ENCODE measurements at places on chromosomes 3 and 15. TPM values are rescaled to one million over a fixed set of nuclear protein-coding genes. Genes with fewer than 3 reads are reported as not detected.
A peak's percentile ranks its signal among the peaks of the same experiment; 100 is the strongest.

GRCh38 chr3:22353126-22353525 is 602.1 kb upstream of the ZNF385D start:
- no peak for DNase-seq

Gene EIF4A2
- total RNA-seq = 274 TPM

- peak; percentile 24 for DNase-seq
These were observed 115.6 kb upstream of the LMCD1 start for GRCh38 chr3:8385848-8386620.

Gene ACTRT3
- total RNA-seq = 3.5 TPM

DNA sequence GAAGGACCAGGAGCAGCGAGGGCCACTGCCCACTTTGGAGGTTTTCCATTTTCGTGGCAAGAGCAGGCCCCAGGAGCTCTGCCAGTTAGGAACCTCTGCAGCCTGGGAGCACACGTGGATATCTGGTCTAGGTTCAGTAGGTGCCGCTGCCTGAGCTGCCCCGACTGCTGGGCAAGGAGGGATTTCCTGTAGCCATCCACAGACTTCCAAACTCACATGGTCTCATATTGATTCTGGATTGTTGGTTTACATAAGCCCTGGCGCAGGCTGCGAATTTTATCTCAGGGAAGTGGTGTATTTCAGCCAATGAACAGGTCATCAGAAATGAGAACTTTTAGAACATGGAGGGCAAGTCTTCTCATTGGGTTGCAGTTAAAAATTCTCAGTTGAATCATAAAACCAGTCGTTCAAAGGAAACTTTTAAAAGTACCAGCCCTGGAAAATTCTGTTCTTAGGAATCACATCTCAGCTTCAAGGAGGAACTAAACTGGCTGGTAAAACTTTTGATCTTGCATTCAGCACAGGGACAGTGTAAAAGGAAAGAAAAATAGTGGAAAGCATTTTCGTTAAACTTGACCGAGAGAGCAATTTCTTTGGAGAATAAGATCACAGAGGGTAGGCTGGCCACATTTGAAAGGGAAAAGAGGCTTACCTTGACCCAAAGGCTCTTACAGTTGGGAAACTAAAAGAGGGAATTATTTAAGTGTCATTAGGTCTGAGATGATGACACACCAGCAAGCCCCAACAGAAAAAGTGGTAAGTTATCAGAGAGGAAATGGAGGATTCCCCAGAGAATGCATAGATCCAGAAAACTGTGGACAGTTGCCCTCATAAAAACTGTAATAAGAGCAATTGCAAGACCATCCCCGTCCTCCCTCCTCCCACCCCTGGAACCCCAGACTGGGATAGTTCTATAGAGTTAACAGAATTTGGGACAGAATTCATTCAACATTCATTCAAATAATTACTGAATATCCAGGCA is 6.4 kb upstream of the RTP3 start:
- DNase-seq = no peak

- DNase-seq = no peak
These were observed 65.2 kb downstream of the FHIT start for GRCh38 chr3:61186030-61186429.

- DNase-seq = no peak
These were observed at the start of gene BHLHE40 for GRCh38 chr3:4979428-4980228. BHLHE40 (plus strand) TSS chr3:4979437; CDS start chr3:4979719, 282 bp downstream.

DNA sequence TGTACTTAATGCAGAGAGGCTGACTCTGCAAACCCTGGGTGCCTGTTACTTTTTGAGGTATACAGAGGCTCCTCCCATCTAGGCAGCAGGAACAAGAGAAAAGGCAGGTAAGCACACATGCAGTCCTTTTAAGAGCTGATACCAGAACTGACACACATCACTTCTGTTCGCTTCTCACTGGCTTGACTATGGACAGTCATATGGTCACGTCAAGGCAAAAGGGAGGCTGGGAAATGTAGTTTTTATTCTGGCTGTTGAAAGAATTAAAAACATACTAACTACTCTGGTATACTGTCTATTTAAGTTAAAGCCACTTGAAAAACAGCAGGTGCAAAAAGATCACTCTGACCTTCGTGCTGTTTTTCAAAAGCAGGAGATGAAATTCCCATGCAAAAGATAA is 218.3 kb downstream of the CTNNB1 start:
- peak; percentile 1 for DNase-seq

Gene ROPN1
- not detected for total RNA-seq

GRCh38 chr15:87916208-87916607 is 340.3 kb downstream of the NTRK3 start:
- DNase-seq = no peak

Gene MFAP1
- 33.7 TPM for total RNA-seq

DNA sequence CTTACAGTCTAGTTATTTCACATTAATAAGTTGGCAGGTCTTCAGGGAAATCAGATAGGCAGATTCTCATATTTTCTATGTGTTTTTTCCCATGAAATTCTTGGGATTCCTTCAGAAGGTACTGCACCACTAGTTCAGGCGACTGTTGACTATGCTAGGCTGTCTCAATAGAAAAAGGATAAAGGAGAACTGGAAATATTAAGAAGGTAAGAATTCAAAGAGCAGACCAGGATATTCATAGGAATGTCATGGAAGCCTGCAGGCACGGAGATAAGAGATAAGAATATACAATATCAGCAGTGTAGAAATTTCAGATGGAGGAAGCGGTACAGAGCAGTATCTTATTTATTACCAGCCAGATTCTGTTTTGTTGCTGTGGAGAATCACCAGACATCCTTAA is 432.1 kb upstream of the MDFIC2 start:
- no peak for DNase-seq

GRCh38 chr15:83064859-83065258 is 2.2 kb downstream of the BTBD1 start:
- DNase-seq = no peak
